ENCODE measurements at places on chromosomes 16 and 17.
A peak's percentile ranks its signal among the peaks of the same experiment; 100 is the strongest.

- DNase-seq = no peak
Observed at GRCh38 chr16:617855-618254, 12.9 kb upstream of the WFIKKN1 start.

GRCh38 chr17:60141111-60142018, 8.4 kb upstream of the CA4 start:
- DNase-seq = no peak

DNA sequence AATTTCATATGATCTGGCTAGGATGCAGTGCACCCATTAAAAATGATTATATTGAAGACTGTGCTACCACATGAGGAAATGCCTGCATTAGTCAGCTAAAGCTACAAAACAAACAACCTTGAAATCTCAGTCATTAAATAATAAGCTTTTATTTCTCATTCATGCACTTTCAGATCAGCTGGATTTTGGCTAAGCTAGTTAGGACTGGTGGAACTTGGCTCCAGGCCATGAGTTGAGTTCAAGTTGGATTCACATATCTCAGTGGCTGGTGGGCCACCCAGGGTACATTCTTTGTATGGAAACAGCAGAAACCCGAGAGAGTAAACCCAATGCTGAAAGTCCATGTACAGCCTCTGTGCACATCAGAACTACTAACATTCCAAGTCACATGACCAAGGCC, 6.4 kb upstream of the SLFN12L start:
- DNase-seq = no peak

- DNase-seq = no peak
Observed at GRCh38 chr16:60811051-60811608, 1225.1 kb downstream of the CDH8 start.

GRCh38 chr16:87635541-87636049, 33.3 kb downstream of the JPH3 start:
- DNase-seq = peak; percentile 76

- DNase-seq = no peak
Observed at GRCh38 chr17:20284570-20285295, 182.6 kb downstream of the LGALS9B start.

DNA sequence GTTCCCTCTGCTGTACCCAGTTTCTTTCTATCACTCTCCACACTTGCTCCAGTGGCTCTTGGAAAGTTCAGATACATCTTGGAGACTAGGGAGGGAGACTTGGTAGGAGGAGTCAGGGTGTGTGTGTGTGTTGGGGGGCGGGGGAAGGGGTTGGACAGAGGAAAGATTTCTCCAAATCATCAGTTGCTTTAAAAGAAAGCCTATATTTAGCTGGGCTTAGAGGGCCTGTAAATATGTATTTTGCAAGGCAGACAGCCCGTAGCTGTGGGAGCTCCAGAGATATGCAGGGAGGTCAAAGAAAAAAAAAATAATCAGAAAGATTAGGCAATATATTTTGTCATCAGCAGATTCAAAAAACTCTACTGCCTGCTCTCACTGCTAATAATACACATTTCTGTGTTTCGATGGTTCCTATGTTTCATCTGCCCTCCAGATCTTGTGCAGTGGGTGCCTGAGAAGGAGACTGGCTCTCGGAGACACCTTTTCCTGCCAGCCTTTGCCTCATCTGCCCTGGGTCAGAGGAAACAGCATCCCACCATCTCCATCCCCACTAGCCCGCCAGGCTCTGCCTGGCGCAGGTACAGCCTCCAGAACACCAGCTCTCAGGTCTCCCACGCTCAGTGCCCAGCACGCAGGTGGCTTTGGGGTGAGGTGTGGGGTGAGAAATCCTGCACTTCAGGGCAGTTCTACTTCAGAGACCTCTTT, 4.8 kb upstream of the PPP1R9B start:
- peak; percentile 71 for DNase-seq

DNA sequence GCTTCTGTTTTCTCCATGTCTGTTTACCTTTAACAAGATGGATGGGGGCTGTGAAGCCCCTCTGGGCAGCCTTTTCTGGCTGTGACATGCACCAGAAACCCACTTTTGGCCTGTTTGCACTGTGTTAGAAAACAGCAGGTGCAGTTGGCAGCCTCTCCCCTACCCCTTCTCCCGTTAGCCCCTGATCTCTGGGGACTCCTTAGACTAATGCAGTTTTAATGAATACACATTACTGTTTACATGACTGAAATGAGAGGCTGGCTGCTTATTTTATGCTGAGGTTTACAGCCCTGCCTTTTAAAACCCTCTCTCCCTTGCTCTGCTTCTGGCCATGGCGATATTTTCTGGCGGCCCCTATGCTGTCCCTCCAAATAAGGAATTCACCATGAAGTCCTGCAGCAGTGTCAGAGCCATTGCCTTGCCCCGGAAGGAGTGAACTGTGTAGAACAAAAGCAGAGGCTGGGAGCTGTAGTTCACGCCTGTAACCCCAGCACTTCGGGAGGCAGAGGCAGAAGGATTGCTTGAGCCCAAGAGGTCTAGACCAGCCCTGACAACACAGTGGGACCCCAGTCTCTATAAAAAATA, 79.3 kb downstream of the PRKCB start:
- DNase-seq = no peak

DNA sequence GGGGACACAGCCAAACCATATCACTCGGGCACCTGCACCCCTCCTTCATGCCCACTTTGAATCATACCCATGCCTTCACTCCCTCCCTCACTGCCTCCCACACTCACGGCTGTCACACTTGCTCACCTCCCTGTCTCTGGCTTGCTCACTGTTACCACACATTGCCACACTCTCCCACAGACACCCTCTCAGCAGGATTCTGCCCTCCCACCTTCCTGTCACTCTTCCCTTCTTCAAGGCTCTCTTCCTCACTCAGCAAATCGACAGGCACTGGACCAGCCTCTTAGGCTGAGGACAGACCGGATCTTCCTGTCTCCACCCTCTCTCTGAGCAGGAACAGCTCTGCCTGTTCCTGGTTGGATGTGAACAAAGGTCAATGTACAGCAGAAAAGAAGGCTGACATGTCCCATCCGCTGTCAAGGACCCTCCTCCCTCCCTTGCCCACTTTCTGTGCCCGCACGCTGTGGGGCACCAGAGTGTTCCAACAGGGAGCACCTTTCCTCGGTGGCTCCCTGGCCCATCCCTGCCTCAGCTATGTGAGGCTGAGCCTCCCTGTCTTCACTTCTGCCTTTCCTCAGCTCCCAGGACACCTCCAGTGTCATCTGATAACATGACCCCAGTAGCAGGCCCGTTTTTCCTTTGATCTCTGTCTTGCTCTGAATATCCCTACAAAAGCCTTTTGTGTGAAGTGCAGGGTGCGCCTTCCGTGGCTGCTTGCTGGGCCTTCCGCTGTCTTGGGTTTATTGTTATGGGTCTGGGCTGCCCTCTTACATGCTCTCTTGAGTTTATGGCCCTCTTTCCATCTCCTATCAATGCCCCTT, 47.0 kb downstream of the CCDC182 start:
- no peak for DNase-seq

DNA sequence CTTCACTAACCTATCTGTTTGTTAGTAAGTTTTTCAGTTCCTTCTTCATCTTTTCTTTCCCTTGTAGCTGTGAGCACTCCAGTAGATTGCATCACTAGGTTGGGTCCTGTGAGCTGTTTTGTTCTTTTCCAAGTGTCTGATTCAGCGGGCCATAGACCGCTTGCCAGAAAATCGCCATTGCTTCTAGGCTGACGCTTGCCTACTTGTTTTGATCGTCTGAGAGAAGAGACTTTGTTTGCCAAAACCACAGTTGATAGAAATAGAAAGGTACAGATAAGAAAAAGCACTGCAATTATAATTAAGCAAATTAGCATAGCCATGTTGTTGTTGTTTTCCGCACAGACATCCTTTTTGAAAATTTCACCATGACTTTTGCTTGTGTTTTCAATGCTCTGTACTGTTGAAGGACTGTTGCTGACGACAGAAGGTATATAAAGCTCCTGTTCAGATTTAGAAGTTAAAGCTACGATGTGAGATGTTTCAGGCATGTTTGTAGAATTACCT, 3.1 kb downstream of the EVI2A start:
- peak; percentile 65 for DNase-seq

- DNase-seq = peak; percentile 20
Observed at GRCh38 chr17:1907909-1908698, 78.3 kb downstream of the RPA1 start.

GRCh38 chr16:83136924-83137323, 510.2 kb downstream of the CDH13 start:
- no peak for DNase-seq

GRCh38 chr16:88113545-88114045, 162.4 kb downstream of the BANP start:
- DNase-seq = no peak

DNA sequence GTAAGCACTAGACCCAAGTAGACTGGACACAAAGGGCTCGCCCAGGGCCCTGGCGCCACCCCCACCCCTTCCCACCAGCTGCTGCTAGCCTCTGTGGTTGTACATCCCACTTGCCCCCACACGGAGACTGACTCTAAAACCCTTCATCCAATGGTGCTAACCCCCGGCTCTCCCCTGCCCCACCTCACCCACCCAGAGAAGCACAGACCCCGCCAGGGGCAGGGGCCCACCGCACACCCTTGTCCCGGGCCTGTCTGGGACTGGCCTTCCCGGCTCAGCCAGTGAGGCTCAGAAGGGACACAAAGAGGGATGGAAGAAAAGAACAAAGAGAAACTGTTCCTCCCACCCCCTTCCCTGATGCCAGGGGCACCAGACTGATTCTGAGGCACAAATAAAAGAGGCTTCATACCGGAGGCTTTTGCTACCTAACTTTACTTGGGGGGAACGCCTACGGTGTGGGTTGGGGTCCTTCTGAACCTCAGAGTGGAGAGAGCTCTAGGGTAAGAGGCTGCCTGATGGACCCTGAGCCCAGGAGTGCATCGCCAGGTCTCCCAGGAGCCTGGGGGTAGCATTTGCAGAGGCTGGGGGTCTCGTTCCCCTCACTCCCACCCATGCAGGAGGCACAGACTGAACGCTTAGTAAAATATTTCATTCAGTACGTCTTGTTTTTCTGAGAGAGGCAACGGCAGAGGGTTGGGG, 8.2 kb downstream of the CORO6 start:
- DNase-seq = no peak

GRCh38 chr17:31437720-31438400, 46.4 kb downstream of the RAB11FIP4 start:
- no peak for DNase-seq

DNA sequence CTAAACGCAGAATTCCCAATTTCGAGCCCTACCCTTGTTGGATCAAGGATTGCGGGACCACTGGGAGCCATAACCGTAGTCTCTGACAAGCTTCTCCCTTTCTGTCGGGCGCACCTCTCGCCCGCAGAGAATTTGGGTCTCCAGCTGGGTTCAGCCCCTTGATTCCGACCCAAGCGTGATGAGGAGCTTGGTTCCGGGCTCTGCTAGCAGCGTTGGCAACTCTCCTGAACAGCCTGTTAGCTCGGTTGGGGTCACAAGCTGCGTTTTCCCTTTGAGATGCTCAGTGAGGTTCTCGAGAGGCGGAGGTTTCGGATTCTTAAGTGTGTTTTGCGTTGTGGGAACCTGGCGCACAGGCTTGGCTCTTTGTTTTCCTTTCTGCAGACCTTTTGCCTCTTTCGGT, 655 bp downstream of the ATXN1L start:
- DNase-seq = peak; percentile 47

DNA sequence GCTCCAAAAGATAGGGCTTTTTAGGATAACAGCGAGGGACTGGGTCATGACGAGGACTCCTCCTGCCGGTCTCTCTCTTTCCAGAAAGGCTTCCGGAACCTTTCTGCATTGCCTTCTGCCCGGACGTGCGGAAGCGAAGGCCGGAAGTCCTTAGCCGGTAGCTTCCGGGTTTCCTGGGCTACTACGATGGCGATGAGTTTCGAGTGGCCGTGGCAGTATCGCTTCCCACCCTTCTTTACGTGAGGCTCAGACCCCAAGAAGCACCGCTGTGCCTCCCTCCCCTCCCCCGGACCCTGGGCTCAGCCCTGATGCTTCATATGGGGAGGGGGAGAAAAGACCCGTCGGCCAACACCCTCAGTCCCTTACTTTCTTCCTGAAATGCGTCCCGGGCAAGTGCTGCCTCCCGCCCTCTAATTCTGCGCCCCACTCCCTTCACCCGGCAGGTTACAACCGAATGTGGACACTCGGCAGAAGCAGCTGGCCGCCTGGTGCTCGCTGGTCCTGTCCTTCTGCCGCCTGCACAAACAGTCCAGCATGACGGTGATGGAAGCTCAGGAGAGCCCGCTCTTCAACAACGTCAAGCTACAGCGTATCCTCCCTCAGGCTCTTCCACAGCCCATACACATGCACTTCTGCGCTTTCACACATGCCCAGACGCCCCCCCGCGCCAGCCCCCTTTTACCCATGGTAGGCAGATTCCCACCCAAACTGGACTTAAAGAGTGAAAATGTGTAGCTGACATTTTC, at the start of gene VPS25:
TSS of gene VPS25 (plus strand) at position 160 of the 746 bp plus-strand sequence. CDS start at position 187, 27 bp downstream.
- peak; percentile 94 for DNase-seq

DNA sequence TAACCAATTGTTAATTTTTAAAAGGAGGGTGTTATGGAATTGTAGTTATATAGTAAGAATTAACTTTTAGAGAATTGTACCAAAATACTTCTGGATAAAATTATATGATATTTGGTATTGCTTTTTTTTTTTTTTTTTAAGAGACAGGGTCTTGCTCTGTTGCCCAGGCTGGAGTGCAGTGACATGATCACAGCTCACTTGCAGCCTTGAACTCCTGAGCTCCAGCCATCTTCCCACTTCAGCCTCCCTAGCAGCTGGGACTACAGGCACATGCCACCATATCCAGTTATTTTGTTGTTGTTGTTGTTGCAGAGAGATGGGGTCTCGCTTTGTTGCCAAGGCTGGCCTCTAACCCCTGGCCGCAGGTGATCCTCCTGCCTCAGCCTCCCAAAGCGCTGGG, 8.5 kb downstream of the ARSG start:
- no peak for DNase-seq

- DNase-seq = peak; percentile 91
Observed at GRCh38 chr16:21501869-21502667, 97.3 kb upstream of the METTL9 start.

- peak; percentile 79 for DNase-seq
Observed at GRCh38 chr16:89574681-89575246, 794 bp upstream of the CPNE7 start.

GRCh38 chr16:1090620-1091587, 5.1 kb downstream of the C1QTNF8 start:
- no peak for DNase-seq

- peak; percentile 76 for DNase-seq
Observed at GRCh38 chr16:30972872-30973271, 12.1 kb upstream of the HSD3B7 start.

DNA sequence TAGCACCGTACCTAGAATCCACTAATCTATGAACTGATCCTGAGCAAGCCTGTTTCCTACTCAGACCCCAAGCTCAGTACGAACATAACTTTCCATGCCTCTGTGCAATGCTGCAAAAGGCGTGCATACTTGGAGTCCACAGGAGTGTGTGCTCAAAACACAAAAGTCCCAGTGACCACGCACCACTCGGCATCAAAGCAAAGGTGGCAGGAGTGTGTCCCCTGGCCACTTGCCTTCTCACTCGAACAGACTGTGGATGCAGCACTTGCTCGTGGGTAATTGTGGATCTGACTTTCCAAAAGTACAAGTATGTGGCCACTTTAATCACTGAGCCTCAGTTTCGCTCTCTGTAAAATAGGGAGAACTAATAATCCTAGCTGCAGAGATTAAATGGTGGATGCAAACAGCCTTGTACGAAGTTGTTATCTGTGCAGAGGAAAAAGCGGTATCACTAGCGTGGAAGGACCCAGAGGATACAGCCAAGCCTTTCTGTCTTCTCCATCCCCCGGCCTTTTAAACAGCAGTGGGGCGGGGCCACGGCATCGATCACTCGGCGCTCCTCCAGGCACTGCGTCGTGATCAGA, 311 bp upstream of the KDM8 start:
- peak; percentile 97 for DNase-seq

All from hematopoietic multipotent progenitor cell treated with erythropoietin and hydrocortisone succinate and interleukin-3 and kit ligand, for 6 days (in vitro differentiated cells).